ENCODE measurements at places on chromosomes 2 and 18.

DNA sequence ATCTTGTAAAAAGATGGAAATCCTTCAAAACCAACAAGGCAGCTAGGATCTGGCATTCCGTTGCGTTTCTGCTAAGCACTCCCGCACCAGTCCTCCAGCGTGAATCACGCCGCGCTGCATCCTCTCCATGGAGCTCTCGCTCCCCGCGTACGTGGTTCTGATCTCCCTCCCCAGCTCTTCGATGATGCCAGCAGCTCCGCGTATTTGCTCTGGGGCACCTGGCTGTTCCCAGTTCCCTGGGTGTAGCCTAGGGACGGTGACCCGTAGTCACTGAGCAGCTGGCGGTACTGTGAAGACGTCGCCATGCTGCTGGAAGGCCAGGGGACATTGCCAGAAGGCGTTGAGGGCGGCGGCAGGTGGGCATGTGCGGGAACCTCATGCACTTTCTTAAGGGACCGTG lies 407.5 kb downstream of the RNF144A start:
- no peak for DNase-seq

DNA sequence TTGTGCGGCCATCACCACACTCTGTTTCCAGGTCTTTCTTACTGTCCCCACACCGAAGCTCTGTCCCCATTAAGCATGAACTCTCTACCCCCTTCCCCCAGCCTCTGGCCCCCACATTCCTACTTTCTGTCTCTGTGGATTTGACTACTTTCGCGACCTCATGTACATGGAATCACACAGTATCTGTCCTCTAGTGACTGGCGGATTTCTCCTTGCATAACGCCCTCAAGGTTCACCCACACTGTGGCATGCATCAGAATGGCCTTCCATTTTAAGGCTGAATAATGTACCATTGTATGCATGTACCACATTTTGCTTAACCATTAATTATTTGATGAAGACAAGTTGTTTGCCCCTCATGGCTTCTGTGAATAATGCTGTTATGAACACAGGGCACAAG lies 467.6 kb upstream of the HS6ST1 start:
- no peak for DNase-seq

DNA sequence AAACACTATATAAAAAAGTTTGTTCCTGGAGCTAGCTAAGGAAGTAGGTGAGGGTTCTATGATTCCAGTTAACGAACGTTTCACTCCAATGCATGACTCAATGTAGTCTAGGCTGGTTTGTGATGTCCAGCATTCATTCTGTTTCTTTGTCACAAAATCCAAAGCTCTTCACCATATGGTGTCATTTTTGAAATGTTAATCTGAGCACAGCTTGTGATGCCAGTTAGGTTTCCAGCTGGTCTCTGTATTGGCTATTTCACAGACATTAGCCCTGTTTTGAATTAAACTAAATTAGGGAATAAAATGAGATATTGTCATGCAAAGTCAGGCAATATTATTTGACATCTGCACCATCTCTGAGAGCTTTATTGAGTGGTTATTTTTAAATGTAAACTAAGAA lies 159.4 kb downstream of the RBM43 start:
- DNase-seq = no peak

GRCh38 chr18:3055816-3056215 lies 42.9 kb upstream of the LPIN2 start:
- DNase-seq = no peak

GRCh38 chr2:70855667-70856066 lies 20.1 kb upstream of the CD207 start:
- DNase-seq = no peak

DNA sequence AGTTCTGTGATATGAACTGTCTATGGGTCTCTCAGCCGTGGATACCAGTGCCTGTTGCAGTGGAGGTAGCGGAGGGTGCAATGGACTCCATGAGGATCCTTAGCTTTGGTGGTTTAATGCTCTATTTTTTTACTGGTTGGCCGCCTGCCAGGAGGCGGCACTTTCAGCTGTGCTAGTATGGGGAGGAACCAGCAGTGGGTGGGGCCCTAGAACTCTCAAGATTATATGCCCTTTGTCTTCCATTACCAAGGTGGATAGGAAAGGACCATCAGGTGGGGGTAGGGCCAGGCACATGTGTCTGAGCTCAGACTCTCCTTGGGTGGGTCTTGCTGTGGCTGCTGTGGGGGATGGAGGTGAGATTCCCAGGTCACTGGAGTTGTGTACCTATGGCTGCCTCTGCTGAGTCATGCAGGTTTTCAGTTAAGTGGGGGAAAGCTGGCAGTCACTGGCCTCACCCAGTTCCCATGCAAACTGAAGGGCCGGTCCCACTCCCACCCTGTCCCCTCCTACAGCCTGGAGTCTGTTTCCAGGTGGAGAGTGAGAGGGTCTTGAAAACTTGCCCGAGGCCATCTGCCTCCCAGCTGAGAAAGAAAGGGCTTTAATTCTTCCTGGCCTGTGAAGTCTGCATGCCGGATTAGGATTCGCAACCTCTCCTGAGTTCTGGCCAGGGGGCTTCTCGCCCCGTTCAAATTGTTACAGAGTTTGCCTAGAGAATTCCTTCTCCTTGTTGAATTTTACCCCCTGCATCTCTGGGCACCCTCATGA lies 14.5 kb downstream of the KCNS3 start:
- DNase-seq = no peak

DNA sequence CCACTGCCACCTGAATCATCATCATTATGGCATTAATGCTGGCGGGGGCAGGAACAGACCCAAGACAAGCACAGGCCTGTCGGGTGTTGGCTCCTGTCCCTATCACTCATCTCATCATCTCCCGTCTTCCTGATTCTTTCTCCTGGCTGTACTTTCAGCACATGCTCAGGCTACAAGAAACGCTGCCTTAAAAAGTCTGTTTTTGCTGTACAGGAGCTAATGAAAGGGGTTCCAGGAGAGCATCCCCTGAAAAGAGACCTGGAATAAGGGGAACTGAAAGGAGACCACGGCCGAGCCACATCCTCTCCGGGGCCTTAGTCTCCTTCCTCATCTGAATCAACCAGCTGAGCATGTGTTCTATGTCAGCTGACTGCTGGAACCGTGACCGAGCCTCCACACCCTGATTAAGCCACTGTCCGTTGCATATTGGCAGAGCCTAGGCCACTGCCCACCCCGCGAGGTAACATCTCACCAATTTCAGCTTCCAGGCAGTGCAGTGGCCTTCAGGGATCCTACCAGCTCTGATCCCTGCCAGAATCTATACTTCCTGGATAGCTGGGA lies 62.6 kb downstream of the DNMT3A start:
- DNase-seq = no peak

DNA sequence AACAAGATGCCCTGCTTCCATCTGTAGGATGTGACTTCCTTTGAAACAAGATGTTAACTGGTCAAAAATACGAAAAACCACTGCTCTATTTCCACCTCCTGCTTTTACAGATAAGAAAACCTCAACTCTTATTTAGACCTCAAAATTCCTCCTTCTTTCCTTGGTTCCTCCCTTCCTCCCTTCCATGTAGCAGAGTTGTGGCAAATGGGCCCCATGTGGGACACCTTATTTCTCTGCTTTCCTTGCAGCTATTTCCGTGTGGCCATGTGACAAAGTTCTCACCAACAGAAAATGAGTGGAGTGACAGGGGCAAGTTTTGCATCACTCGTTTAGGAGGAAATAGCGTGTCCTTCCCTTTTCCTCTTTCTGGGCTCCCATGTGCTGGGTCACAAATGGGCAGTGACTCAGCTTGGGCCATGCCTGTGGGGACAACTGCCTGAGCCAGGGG lies 69.4 kb upstream of the SMAD2 start:
- no peak for DNase-seq

- DNase-seq = no peak
Observed at GRCh38 chr2:203817147-203817546, 50.4 kb upstream of the CTLA4 start.

GRCh38 chr2:127138281-127138680 lies 31.3 kb upstream of the BIN1 start:
- no peak for DNase-seq

DNA sequence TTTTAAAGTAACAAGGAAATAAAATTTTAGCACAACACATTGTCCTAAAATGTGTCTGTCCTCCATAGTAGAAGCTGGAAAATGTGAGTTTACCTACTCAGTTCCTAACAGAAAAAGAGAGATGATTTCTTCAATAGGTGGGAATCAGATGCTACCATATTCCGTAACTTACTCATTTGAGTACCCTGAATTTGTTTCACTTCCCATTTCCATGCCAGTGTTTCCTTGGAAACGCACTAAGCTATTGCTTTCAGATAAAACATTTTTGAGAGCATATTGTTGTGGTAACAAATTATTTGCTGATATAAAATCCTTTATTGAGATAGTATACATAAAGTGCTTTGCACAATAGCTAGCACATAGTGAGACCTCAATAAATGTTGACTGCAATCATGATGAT lies 137.5 kb upstream of the BARD1 start:
- no peak for DNase-seq

DNA sequence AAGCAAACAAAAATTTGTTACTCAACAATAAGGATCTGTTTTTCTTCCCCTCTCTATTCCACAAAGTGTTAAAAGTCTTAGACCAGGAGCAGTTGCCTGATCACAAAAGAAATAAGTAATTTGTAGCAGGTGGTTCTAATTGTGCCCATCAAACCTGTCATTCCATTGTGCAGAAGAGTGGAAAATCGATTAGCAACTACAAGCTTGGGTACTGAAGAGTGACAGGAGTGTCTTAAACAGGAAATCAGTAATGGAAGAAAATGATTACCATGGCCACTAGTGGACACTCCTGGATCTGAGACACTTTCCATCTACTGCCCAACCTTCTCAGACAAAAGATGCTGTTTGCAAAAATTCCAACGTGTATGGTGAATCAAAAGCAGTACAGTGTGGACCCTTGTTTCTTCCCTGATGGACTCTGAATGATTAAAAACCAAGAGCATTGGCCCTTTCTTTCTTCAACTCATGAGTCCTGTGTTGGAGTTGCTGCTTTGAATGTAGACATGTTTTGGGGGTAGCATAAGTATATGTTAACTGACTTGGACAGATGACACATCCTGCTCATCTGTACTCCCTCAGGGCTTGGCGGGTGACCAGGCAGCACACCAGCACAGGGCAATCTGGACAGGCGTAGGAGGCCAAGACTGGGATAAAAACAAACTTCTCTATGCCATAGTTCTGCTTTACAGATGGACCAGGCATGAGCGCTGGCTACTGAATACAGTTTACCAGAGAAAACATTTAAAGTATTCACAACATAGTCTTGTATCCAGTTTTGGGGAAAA lies 51.9 kb downstream of the PLA2R1 start:
- no peak for DNase-seq

DNA sequence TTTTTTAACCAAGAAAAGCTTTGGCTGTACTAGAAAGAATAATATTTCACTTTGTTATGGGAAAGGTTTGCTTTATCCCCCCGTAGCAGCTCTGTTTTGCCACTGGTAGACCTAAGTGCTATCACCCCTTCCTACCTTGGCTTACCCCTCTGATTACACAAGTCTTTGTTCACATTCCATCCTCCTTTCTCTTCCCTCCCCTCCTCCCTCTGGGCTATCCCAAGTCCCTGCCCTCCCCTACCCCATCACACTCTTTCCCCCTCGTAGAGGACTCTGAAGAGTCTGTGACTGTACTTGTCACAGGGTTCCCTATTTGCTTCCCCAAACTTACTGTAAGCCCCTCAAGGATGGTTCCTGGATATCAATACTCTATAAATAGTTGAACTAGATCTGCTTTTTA lies 152.9 kb upstream of the NOSTRIN start:
- no peak for DNase-seq

- DNase-seq = no peak
Observed at GRCh38 chr2:128053331-128053730, 25.5 kb upstream of the SAP130 start.

DNA sequence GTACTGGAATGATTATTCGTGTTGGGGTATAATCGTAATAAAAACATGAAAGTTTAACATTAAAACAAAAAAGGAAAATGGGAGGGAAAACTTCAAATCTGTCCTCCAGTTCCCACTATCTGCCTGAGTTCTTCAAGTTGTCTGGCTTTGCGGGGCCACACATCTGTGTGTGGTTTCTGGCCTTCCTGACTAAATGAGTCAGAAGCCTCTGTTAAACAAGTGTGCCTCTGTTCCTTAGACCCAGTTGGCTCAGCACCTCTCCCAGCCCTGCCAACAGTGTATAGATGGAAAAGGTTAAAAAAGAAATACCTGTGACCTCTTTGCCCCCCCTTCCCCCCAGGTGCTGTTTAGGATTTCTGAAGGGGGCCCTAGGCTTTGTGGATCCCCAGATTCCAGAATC lies 30.2 kb downstream of the XDH start:
- peak; percentile 51 for DNase-seq

GRCh38 chr2:228056293-228057097 lies 125.0 kb downstream of the SPHKAP start:
- DNase-seq = no peak

Data from HCT116 (cell line).